ENCODE measurements at places on chromosomes 4 and X.

GRCh38 chr4:172404676-172405075 is 591.5 kb downstream of the GALNTL6 start:
- DNase-seq, result no peak

DNA sequence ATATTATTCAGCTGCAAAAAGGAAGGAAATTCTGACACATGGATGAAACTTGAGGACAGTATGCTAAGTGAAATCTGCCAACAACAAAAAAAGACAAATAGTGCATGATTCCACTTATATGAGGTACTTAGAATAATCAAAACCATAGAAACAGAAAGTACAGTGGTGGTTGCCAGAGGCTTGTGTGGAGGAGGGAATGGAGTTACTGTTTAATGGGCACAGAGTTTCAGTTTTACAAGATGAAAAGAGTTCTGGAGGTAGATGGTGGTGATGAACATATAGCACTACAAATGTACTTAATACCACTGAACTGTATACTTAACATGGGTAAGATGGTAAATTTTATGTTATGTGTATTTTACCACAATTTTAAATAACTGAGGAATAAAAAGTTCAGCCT is 212.0 kb upstream of the KLF3 start:
- no peak for DNase-seq

GRCh38 chr4:77695774-77696173 is 90.2 kb downstream of the CXCL13 start:
- DNase-seq, result no peak

DNA sequence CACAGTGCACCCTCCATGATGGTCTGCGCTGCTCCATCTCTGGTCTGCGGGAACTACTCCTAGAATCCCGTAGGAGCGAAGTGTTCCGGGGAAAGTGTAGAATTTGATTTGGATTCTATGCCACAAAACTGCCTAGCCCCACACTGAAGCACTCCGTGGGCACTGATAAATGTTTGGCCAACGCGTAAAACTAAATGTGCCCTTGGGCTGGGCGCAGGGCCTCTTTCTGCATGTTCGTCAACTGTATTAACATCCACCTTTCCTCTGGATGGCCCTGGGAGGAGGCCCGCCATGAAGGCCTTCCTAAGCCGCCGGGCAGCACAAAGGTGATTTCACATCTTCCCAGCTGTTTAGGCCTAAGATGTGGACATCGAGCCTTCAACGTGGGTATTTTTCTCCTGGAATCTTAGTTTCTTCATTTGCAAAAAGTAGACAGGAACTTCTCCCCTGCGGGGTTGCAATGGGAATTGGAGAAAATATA is 2.6 kb downstream of the MSX1 start:
- DNase-seq, result no peak

DNA sequence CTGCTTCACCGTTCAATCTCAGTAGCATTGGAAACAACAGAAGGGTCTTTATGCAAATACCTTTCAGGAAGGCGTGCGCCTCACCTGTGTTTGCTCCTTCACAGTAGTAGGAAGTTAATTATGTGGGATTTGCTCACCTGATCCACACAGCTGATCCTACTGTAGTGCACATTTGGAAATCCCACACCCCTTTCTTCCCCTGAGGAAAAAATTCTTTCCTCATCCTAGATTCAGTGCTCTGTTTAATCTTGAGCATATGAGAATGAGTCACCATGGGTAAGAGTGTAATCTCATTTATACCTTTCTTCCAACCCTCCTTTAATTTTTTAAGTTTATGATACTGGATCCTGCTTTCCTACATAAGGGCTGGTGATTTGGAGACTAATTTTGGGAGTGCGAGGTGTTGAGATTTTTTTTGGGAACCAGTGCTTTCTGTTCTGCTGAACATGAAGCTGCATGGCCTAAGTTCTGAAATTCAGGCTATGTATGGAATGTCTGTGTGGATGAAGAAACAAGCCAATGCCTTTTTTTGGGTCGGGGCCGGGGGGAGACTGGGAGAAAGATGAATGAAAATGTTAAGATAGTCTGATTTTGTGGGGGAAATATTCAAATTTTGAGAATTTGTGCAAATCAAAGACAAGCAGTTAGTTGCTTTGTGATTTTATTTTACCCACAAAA is 19.0 kb downstream of the GAB1 start:
- DNase-seq, result no peak

- DNase-seq, result no peak
These were observed 19.6 kb downstream of the NKX3-2 start for GRCh38 chr4:13524504-13525243.

- no peak for DNase-seq
These were observed 69.8 kb downstream of the GAB1 start for GRCh38 chr4:143406523-143406922.

DNA sequence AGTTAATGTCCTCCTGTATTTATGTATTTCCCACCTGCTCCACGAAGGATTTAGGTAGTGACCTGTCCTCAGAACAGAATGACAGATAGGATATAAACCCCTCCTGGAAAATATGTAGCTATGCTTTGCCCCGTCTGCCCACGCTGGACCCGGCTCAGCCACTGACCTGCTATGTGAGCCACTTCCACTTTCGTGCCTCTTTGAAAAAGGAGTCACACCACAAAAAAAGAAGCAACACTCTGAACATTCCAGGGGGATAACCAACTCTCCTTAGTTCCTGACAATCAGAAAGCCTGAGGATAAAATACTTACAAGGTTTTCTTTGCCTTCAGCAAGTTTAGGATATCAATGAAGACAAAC is 11.1 kb downstream of the ACSL1 start:
- DNase-seq, result no peak

GRCh38 chrX:19303256-19303880 is 40.4 kb upstream of the PDHA1 start:
- DNase-seq, result no peak

GRCh38 chrX:13283512-13283911 is 36.3 kb downstream of the ATXN3L start:
- DNase-seq, result no peak

DNA sequence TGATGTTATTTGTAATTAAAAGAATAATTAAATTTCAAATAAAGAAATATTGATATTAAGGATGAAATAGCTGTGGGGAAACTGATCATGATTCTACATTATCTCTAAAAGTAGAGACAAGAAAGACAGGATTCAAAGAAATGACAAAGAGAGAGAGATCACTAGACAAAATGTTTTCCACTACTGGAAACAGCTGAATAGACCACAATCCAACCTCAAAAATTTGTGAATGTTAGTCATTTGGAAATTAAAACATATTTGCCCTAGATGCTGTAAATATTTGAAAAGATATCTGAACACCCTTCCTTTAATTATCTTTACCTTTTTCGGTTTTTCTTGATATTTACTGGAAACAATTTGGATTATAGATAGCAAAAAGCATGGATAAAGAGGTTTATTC is 414.9 kb downstream of the CENPC start:
- no peak for DNase-seq

GRCh38 chr4:14924812-14925344 is 77.4 kb upstream of the CPEB2 start:
- no peak for DNase-seq

- DNase-seq, result no peak
These were observed 37.9 kb upstream of the GYPA start for GRCh38 chr4:144178414-144178813.

- DNase-seq, result no peak
These were observed 49.4 kb downstream of the TENM3 start for GRCh38 chr4:182292612-182293011.

- DNase-seq, result no peak
These were observed 1137.6 kb downstream of the C4orf33 start for GRCh38 chr4:130233377-130234047.

DNA sequence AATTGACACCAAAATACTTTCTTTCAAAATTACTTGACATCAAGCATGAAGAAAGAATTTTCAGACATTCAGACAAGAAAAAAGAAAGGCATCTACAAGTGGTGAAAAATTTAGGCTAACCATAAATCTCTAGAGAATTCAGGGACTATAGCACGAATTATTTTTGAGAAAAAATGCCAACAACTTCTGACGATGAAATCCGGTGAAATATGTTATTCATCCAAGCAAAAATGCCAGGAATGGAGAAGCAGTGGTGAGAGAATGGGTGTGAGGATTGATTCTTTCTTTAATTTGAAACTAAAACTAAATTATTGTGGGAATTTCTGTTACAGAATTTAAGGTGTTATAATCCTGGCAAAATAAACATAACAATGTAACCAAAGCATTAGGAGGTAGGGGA is 69.4 kb upstream of the SORBS2 start:
- no peak for DNase-seq

DNA sequence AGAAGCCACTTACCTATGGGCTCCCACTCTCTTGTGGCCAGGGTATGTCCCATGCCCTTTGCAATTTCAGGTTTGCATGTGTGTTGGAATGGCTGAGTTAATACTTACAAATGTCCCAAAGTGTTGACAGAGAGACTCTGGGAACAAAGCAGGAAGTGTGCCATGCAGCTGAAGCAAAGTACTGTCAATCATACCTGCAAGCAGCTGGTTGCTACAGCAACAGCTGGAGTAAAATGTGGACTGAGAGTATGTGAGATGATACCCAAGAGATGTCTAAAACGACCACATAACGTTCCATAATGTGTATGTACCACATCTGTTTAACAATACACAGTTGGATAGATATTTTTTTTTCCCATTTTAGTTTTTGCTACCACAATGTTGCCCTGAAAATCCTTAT is 82.8 kb upstream of the CAMK2D start:
- DNase-seq, result no peak

DNA sequence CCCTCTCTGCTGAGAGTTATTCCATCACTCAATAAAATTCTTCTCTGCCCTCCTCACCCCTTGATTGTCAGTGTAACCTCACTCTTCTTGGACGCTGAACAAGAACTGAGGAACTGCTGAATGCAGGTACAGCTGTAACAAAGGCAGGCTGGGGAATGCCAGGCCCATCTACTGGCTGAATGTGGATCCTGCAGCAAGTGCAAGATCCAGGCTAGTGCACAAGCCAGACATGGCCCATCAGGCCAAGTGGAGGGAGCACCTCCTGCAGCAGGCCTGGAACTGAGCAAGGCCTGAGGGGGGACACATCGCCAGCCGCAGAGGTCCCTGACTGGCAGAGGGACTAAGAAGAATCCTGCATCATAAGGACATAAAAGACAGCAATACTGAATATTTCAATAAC is 411.8 kb upstream of the PCDH10 start:
- no peak for DNase-seq

DNA sequence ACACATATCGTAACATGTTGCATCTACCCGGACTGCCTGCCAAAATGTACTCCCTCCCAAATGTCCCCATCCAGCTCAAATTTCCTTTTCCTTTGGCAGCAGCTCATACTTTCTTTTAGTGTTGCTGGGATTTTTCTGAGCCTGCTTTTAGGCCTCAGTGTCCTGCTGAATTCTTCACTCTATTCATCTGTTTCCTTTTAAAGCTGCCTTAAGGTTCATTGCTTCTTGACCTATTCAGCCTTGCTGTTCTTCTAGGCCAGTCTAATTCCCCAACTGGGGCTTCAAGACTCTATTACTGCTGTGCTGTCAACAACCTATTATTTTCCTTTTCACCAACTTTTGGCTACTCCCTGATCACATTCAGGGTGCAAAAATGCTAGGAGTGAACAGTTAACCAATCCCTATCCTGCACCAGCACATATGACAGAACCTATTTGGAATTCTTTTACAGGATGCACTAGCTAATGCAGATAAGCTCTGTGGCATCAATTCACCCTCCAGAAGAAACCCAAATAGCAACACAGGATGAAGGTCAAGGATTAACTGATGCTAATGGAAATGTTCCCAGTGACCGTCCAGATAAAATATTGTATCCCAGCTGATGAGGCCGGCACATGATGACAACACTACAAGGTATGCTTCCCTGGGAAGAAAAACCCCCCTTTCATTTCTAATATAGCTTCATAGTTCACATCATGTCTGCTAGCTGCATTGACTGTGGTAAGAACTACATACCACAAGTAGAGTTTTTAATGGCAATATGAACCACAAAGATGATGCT is 114.7 kb upstream of the TTC29 start:
- no peak for DNase-seq

DNA sequence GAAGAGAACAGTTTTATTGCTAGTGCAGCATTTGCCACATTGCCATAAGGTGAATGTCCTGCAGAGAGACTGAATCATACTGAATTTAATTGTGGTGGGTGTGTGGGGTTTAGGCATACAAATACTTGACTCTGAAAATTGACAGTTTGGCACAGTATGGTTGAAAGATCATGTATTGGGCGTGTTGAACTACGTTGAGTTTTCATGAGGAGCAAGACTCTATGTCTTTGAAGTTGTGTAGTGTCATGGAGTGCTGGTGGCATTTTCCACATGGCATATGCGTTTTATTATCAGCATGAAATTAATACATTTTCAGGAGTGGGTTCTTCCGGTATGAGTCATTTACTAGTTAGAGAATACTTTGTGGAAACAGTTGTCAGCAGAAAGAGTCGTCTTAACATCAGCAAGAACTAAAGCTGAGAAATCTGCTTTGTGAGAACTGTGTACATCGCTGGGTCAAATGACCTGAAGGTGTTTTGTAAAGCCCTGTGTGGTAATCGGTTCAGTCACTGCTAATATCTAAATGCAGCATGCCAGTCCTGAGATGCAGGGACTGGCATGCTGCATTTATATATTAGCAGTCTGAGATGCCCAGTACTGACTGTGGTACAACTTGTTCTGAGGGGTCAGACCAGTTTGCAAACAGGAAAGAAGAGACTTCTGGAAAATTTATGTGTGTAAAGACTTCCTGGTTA is 50.3 kb downstream of the ARHGAP10 start:
- no peak for DNase-seq

GRCh38 chrX:96576368-96576767 is 108.3 kb upstream of the DIAPH2 start:
- no peak for DNase-seq

Measured in activated T-helper 2 cell treated with anti-CD3 and anti-CD28 coated beads, Interferon-gamma antibody, Interleukin-2, Interleukin-4, amounts not matched to agents 10 μg/mL and 5 μg/mL and 100 μg/mL, durations not matched to agents 14 hours and 24 hours and 36 hours (primary cell).